Activated T-helper 1 cell treated with anti-CD3 and anti-CD28 coated beads, Interleukin-2, amount 50 U/mL, for 16 hours (primary cell): ENCODE measurements at places on chromosomes 5 and 9.

- DNase-seq: no peak
Observed at GRCh38 chr5:94751460-94751859, 133.0 kb downstream of the SLF1 start.

DNA sequence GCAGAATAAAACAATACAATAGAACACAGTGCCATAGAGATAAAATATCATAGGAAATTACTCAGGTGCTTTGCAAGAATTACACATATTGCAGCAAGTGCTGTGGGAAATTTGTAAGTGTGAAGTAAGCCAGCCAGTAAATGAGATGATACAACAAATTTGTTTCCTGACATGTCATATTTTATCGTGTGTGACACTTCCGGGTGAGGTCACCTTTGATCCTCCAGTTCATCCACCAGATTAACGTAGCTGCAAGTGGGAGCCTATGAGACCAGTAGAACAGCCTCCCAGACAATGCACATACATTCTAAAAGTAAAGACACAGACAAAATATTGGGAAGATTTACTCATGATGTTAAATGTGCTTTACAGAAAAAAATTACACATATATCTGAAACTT, 72.2 kb downstream of the PRDM9 start:
- no peak for DNase-seq

- DNase-seq: peak; percentile 36
Observed at GRCh38 chr9:113580041-113580953, 116.8 kb downstream of the RGS3 start.

DNA sequence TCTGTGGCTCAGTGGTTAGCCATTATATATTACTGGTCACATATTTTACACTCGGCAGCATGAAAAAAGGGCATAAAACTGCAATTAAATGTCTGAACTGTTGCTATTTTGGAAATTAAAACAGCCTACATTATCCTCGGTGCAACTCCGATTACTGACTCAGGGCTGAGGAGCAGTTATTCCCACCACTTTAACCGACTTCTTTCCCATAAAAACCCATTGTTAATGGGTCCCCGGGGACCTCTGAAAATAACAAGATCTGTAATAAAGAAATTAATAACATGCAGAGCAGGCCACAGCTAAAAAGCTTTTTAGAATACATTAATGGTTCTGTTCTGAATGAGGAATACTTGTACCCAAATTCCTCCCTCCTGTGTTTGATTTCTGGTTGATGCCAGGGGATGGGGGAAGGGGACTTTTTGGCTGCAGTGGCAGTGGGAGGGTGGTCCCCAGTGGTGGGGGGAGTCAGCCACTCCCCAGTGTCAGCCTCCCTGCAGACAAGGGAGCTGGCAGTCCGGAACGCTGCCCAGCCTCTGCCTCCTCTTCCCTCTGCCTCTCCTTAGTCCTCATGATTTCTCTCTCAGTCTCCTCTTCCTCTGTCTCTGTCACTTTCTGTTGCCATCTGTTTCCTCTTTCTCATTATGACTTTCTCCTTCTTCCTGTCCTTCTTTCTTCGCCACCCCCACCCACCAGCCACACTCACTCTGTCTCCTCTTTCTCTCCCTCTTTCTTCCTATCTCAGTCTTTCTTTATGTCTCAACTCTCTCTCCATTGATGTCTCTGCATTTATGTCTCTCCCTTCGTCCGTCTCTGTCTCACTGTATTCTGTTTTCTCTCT, 59.0 kb upstream of the ZBTB43 start:
- DNase-seq: no peak

GRCh38 chr9:91750343-91750742, 199.7 kb downstream of the ROR2 start:
- no peak for DNase-seq

GRCh38 chr9:14030375-14031059, 283.4 kb downstream of the NFIB start:
- no peak for DNase-seq

GRCh38 chr5:97877588-97877987, 694.5 kb upstream of the RIOK2 start:
- DNase-seq: no peak

DNA sequence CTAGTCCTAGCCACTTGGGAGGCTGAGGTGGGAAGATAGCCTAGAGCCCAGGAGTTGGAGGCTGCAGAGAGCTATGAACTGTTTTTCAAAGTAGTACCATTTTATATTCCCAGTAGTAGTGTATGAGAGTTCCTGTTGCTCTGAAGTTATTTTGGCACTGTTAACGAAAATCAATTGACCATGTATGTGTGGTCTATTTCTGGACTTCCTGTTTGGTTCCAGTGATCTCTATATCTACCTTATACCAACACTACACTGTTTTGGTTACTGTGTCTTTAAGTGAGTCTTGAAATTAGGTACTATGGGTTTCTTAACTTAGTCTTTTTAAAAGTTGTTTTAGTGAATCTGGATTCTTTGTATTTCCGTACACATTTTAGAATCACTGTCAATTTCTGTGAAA, 13.6 kb downstream of the SLF1 start:
- no peak for DNase-seq

GRCh38 chr5:67166460-67167285, 29.9 kb downstream of the CD180 start:
- DNase-seq: peak; percentile 41

GRCh38 chr9:130235558-130236435, 29.8 kb upstream of the HMCN2 start:
- DNase-seq: peak; percentile 52

- no peak for DNase-seq
Observed at GRCh38 chr9:131999692-132000551, 79.7 kb downstream of the MED27 start.

DNA sequence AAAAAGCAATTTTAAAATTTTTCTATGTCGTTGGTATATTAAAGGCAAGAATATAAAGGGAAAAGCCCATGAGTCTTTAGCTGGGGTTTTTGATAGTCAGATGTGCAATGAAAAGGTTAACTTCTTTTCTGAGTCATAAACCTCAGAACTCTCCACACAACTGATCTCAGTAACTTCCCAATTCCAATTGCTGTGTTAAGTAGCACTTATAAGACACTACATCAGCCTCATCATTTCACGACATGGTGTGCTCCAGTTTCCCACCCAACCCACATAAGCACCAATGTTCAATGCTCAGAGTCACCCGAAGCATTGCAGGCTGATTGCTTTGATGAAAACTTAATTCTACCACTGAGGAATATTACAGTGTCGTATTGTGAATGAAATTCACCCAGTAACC, 155.8 kb downstream of the TSSK1B start:
- DNase-seq: no peak

- DNase-seq: no peak
Observed at GRCh38 chr5:142641711-142642110, 44.2 kb downstream of the FGF1 start.

- DNase-seq: no peak
Observed at GRCh38 chr5:91928754-91929521, 545.8 kb upstream of the ARRDC3 start.

GRCh38 chr5:93673316-93673954, 68.0 kb downstream of the POU5F2 start:
- no peak for DNase-seq

- no peak for DNase-seq
Observed at GRCh38 chr5:168651648-168652047, 72.5 kb upstream of the PANK3 start.

GRCh38 chr9:99682870-99683269, 138.8 kb upstream of the NR4A3 start:
- DNase-seq: no peak

GRCh38 chr9:89468281-89468960, 29.5 kb downstream of the SEMA4D start:
- DNase-seq: no peak

DNA sequence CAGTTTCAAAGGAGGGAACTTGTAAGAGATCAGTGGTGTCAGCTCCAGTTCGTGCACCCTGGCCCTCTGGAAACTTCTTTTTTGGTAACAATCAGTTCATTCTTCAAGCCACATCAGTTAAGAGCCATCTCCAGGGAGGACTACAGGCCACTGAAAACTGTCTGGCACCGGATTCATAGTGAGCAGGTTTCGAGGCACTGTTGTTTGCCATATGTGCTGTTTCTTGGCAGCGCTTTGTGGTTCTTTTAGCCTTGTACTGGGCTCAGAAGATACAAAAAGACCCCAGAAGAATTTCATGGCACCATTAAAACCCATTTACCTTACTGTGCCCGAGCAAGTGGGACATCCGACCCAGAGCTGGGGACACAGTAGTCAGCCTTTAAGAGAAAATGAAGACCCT, 68.5 kb downstream of the OTULIN start:
- no peak for DNase-seq

DNA sequence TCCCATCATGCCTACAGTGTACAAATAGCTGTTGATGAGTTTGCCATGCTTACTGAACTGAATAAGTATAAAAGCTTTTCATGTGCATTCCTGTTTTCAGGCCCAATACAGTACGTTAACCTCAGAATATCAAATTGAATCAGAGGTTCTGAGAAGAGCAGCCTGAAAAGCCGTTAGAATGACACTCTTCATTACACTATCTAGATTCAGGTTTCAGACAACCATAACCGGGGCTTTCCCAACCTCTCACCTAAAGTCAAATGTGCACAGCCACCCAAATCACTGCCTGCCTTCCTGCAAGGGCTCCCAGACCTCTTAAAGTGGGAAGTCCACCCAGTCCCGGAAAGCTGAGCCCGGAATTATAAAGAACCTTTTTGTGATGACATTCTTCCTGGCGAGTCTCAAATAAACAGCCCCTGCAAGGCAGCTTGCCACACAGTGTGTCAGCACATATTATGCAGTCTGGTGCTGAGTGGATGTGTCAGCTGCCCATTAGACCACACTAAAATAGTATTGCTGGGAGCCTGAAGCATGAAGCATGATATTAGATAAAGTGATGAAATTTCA, 245.8 kb downstream of the TLE4 start:
- no peak for DNase-seq

DNA sequence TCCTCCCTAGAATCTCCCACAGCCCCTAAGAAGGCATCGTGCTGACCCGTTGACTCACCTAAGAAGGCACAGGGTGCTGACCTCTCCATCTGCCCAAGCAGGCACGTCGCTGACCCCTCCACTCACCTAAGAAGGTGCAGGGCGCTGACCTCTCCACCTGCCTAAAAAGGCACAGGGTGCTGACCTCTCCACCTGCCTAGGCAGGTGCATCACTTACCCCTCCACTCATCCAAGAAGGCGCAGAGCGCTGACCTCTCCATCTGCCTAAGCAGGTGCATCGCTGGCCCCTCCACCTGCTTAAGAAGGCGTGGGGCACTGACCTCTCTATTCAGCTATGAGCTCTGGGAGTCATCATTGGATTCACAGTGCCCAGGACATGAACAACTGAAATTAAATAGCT, 54.4 kb upstream of the FCN1 start:
- DNase-seq: no peak

DNA sequence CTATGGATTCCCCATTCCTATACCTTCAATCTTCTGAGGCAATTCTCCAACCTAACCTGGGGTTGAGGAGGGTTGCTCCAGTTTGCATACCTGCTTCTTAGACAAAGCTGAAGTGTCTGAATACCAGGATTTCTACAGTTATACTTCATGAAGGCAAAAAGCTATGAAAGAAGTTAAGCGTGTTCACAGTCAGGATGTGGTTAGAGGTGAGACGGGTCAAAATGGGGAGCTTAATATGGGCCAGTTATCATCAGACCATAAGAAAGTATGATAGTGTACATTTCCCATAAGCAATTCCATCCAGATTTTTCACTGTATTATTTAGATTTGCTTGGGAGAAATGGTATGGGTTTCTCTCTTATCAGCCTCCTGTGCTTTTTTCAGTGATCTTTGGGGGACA, 156.9 kb upstream of the FER start:
- no peak for DNase-seq

DNA sequence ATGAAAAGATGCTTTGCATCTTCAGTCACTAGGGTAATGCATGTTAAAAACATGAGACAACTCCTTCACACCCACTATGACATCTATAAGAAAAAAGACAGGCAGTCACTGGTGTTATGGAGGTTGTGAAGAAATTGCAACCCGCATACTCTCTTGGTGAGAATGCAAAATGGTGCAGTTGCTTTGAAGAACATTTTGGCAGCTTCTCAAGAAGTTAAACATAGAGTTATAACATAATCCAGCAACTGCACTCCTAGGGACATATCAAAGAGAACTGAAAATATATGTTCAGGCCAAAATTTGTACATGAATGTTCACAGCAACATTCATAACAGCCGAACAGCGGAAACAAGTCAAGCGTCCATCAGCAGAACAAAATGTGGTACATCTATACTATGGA, 46.3 kb upstream of the TBC1D9B start:
- DNase-seq: no peak

- DNase-seq: no peak
Observed at GRCh38 chr9:93257808-93258331, 73.9 kb downstream of the WNK2 start.

DNA sequence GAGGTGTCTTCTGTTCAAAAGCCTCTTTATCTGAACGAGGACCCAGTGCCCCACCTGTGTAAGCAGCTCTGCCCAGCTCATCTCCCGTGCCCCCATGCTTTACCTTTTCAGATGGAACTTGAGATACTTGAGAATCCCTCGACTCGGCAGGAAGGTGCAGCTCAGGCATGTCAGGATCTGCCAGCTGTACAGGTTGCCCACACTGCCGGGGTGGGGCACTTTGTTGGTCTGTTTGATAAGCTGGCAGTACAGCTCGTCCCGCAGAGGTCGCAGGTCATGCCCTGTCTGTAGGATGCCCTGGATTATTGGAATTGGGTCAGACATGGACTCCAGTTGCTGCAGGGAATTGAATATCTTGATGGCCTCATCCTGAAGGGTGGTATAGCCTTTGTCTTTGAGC, 58.0 kb upstream of the RETREG1 start:
- DNase-seq: no peak

GRCh38 chr5:72041654-72042053, 65.6 kb upstream of the MAP1B start:
- no peak for DNase-seq

GRCh38 chr5:54959673-54960418, 25.5 kb downstream of the ESM1 start:
- DNase-seq: no peak

GRCh38 chr5:166551384-166551783, 1740.1 kb upstream of the WWC1 start:
- no peak for DNase-seq

GRCh38 chr9:130233587-130233945, 32.0 kb upstream of the HMCN2 start:
- DNase-seq: no peak

DNA sequence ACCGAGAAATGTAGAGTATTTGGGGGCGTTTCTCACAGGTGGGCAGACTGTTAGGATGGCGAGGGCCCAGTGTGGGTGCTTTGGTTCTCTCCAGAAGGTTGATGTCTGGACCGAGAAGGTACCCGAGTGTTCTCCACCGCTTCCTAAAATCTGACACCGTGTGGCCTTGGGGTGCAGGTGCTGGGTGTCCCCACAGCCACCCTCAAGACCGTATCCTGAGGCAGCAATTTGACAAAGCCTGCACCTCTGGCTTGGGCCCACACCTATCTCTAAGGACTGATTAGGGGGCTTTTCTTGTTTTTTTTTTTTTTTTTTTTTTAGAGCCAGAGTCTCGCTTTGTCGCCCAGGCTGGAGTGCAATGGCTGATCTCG, 1.3 kb downstream of the PPP1R26 start:
- no peak for DNase-seq

GRCh38 chr9:126625329-126626126, 11.8 kb downstream of the LMX1B start:
- DNase-seq: no peak
